ENCODE measurements at places on chromosomes 5 and 9. TPM values are rescaled to one million over a fixed set of nuclear protein-coding genes. Genes with fewer than 3 reads are reported as not detected.
A peak's percentile ranks its signal among the peaks of the same experiment; 100 is the strongest.

DNA sequence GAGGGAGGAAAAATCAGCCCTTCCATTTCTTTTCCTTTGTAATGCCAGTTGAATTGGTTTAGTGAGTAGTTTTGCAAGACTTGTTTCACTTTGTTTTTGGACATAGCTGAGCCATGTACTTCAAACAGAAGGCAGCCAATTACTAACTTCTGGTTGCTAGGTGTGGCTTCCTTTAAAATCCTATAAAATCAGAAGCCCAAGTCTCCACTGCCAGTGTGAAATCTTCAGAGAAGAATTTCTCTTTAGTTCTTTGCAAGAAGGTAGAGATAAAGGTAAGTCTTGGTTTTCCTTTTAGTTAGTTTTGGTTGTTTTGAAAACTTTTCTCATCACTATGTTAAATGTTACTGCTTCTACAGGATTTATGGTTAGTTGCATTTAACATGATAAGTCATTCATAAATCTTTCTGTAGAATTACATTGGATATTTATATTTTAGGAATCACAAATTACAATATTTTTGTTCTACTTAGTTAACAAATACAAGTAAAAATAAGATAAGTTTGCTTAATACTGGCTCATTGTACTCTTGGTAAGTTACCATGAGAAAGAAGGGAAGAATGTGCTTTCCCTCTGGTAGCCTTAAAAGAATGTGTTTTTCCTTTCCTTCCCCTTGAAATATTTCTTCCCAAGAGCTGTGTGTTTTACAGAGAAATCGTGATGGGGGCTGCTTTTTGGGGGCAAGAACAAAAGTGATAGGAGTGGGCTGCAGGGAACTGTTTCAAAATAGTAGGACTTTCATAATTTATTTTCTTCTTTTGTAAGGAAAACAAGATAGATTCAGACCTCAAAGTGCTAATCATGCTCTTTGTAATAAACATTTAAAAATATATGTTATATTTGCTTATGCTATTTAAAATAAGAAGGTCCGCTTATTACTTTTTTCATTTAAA, at the start of gene ANXA1:
ANXA1 (plus strand) TSS at position 213 of the 890 bp plus-strand sequence. CDS start 6,671 bp downstream, outside the sequence.
- no peak for DNase-seq

- DNase-seq = peak; percentile 81
These were observed 56.2 kb downstream of the ACER2 start for GRCh38 chr9:19464764-19465585.

GRCh38 chr9:80615964-80616363, 1044.2 kb downstream of the TLE4 start:
- DNase-seq = no peak

DNA sequence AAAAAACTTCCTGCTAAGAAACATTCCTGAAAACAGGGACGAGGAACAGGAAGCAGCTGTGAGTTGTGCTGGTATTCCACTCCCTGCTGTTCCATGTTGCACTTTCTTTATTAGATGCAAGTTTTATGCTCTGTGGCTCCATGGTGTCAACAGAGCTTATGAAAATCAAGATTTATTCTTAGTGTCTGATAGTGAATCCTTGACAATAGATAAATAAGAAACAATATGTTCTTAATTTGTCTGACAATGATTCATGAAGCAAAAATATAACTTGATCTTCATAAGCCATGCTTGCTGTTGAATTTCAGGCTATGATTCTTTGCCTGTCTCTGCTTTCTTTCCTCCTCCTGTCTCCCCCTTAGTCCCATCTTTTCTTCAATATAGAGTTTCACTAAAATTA, 119.6 kb downstream of the DROSHA start:
- DNase-seq = no peak

GRCh38 chr9:642014-642413, 199.5 kb upstream of the DMRT1 start:
- no peak for DNase-seq

DNA sequence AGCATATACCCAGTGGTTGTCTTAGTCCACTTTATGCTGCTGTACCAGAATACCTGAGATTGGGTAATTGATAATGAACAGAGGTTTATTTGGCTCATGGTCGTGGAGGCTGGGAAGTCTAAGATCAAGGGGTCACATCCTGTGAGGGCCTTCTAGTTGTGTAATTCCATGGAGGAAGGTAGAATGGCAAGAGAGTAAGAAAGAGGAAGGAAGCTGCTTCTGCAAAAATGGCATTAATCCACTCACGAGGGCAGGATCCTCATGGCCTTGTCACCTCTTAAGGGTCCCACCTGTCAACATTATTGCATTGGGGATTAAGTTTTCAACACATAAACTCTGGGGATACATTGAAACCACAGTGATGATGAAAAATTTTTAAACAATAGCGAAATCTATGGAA, 17.0 kb downstream of the BTNL8 start:
- DNase-seq = no peak

DNA sequence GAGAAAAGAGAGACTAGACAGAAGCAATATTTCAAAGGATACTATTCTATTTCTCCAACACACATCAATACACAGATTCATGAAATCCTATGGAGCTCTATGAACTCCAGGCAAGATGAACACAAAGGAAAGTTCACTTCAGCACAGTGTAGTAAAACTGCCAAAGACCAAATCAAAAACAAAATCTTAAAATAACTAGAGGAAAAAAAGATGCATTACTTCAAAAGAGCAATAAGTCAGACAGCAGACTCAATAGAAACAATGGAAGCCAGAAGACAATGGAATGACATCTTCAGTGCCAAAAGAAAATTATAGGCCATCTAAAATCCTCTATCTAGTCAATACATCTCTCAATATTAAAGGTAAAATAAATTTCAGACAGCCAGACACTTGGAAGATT, 205.3 kb upstream of the TBC1D2 start:
- no peak for DNase-seq

- no peak for DNase-seq
These were observed 111.5 kb upstream of the IL7R start for GRCh38 chr5:35745193-35745592.

- DNase-seq = no peak
These were observed 2.3 kb downstream of the SLC22A4 start for GRCh38 chr5:132296412-132297016.

GRCh38 chr9:90874194-90874593, 72.6 kb downstream of the SYK start:
- DNase-seq = no peak

DNA sequence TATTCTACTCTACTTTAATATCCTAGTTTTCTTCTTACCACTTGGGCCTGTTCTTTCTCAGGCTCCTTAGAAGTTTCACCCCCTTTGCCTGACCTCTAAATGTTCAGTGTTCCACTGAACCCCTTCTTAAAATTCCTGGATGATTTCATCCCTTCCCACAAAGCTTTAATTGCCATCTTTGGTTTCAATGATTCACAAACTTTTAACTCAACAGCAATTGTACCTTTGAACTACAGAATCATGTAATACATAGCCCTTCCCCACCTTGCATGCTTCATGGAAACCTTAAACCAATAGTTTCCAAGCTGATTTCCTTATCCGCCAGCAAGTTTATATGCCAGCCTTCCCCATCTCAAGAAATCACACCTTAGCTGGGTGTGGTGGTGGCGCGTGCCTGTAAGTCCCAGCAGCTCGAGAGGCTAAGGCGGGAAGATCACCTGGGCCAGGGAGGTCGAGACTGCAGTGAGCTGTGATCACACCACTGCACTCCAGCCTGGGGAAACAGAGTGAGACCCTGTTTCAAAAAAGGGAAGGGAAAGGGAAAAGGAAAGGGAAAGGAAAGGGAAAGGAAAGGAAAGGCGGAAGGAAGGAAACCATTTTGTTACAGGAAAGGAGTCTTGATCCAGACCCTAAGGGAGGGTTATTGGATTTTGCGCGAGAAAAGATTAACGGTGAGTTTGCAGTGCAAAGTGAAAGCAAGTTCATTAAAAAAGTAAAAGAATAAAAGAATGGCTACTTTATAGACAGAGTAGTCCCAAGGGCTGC, 1023.7 kb upstream of the DMAC1 start:
- no peak for DNase-seq

DNA sequence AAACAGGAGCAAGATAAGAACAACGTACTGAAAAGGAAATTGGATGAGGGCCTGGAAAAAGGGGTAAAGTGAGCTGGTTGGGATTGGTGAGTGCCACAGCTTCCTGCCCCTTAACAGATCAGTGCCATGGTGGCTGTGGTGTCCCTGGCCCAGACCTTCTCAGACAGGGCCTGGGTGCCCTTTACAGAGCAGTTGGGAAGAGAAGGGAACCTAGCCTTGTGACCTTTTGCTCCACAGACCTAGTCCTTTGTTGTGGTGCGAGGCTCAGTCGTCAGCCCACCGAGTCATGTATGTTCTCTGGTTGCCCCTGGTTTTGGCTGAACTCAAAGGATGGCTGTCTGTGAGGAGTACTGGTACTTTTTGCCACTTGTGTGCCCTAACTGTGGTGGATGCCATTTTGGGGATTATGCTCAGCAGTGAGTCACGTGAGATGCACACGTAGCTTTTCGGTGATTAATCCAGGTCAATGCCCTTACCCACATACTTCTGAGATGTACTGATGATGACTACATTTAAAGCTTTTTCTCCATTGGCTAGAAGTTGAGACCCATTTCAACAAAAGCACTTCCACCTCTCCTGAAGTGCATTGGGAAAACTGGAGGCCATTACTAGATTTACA, 48.4 kb downstream of the EXOSC2 start:
- DNase-seq = peak; percentile 26

GRCh38 chr5:22057012-22057411, 796.1 kb downstream of the CDH12 start:
- DNase-seq = no peak

DNA sequence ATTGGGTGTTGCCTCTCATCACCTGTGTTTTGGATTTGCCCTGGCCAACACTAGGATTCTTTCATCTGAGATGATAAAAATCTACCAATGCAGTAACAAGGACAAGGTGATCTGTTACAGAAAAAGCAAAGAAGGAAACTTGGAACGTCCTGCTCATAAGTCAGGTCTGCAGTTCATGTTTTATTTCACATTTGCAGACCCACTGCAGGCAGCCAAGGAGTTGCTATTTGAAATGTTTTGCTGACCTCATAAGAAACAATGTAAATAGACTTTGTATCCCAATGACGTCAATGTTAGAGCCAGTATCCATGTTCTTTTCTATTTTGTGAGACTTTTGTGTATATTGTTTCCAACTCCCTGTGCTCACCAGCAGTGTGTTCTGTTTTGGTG, 312.9 kb downstream of the DEPDC1B start:
- no peak for DNase-seq

The MAMDC2 gene
- not detected for total RNA-seq

The HEXB gene
- total RNA-seq = 51.7 TPM

The PRUNE2 gene
- total RNA-seq = not detected

The FOXD4L5 gene
- 0.10 TPM for total RNA-seq
